ENCODE measurements at places on chromosomes 4 and X.

- DNase-seq = no peak
Observed at GRCh38 chr4:82710197-82710929, 88.2 kb downstream of the SCD5 start.

GRCh38 chr4:113563691-113564378 is 197.7 kb downstream of the CAMK2D start:
- no peak for DNase-seq

- DNase-seq = no peak
Observed at GRCh38 chr4:25088093-25088952, 57.6 kb upstream of the LGI2 start.

- DNase-seq = no peak
Observed at GRCh38 chr4:84957514-84958420, 8.7 kb downstream of the WDFY3 start.

DNA sequence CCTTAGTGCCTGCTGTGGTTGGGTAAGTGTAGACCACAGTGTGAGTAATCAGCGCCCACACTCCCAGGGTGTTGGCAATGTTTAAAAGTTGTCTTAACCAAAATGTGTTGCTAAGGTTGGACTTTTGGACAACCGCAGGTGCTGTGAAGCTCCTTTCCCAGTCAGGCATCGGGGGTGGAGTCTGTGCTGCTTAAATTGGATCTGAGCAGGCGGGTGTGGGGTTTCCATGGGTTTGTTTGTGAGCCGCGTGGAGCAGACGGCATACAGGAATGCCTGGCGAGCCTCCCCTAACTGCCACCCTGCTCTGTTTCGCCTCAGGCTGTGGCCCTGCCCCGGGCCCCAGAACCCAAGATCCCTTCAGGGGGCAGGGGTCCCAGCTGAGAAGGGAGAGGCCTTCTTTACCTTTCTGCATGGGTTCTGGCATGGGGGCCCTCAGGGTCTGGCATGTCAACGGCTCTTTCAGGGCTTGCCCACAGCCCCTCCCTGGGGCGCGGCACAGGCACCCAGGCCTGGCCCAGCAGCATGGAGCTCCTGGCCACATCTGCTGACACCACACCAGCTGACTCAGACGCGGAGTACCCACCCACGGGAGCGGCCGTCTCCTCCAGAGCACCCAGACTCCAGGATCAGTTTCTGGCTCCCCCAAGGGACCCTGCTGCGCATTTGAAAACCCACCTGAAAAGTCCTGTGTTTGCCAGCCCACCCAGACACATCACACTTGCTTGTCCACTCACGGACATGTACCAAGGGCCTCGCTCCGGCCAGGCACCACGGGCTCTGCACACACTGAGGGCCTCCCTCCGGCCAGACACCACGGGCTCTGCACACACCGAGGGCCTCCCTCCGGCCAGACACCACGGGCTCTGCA is 5.1 kb upstream of the SPON2 start:
- DNase-seq = peak; percentile 28

GRCh38 chr4:55838356-55838755 is 15.1 kb upstream of the EXOC1 start:
- no peak for DNase-seq

All from hematopoietic multipotent progenitor cell treated with erythropoietin and hydrocortisone succinate and interleukin-3 and kit ligand, for 15 days (in vitro differentiated cells).